ENCODE measurements at places on chromosomes 12 and 14.

DNA sequence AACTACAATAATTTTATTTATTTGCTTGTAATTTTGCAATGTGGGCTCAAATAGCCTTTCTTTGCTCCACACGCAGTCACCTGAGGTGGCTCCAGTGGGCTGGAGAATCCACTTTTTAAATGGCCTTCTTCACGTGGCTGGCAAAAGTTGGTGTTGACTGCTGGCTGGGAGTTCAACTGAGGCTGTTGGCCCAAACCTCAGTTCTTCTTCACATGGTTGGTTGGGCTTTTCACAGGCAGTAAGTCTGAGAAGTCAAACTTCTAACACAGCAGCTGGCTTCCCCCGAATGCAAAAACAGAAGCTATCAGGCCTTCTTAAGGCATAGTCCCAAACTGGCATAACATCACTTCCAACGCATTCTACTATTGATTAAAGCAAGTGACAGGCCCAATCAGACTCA, 2.1 kb upstream of the OXA1L start:
- no peak for DNase-seq

- no peak for DNase-seq
Observed at GRCh38 chr14:67697006-67697405, 1.4 kb upstream of the RDH11 start.

- no peak for DNase-seq
Observed at GRCh38 chr14:54771411-54772027, 131.1 kb downstream of the GCH1 start.

DNA sequence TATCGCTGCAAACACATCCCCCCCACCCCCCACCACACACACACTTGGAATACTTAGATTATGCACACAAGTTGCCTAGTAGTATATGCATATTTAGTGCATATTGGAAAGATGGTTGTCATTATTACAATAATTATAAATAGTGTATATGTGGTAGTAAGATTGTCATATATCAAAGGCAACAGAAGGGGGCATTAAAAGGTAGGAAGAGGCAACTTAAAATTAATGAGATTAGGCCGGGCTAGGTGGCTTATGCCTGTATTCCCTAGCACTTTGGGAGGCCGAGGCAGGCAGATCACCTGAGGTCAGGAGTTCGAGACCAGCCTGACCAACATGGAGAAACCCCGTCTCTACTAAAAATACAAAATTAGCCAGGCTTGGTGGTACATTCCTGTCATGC, 52.1 kb downstream of the GSC start:
- DNase-seq: no peak

- DNase-seq: no peak
Observed at GRCh38 chr12:114136631-114137030, 170.5 kb upstream of the RBM19 start.

- no peak for DNase-seq
Observed at GRCh38 chr12:53937596-53938325, 870 bp upstream of the HOXC13 start.

- DNase-seq: no peak
Observed at GRCh38 chr12:6676962-6677361, 12.2 kb downstream of the ZNF384 start.
